ENCODE measurements at places on chromosomes 5 and 9.

DNA sequence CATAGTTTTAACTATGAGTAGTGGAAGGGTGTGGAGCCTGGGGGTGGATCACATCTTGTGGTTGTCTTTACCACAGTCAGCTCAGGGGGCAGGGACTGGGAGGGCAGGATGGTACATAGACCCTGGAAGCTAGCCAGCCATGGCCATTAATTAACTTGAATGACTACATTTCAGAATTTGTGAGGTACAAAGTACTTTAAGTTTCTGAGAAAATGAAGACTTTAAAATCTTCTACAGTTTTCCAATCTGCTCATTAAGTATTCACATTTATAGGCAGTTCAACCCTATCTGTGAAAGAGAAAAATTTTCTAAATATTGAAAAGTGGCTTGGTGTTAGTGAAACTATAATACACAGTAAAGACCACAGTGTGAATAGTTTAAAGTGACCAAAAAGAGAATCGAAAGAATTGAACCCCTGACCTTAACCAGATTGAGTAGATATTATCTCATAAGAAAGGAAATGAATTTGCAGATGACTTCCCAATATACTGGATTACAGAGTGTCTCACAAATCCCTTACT lies 234.2 kb upstream of the MEF2C start:
- no peak for DNase-seq

- DNase-seq, result no peak
These were observed 32.0 kb downstream of the TBCA start for GRCh38 chr5:77744116-77744515.

DNA sequence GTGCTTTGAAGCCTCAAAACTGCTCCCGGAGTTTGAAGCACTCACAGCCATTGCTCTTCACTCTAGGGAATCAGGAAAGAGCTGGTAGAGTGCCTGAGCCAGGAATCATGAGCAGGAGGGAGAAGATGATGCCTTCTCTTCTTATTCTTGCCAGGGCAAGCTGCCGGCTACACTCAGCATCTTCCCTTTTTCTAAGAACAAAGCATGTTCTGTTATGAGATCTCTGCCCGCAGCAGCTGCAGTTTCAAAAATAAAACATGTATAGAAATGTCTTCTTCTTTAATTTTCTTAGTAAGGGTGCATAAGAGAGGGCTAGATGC lies 57.9 kb upstream of the RICTOR start:
- DNase-seq, result no peak

- DNase-seq, result no peak
These were observed 26.5 kb downstream of the HMCN2 start for GRCh38 chr9:130292106-130292505.

DNA sequence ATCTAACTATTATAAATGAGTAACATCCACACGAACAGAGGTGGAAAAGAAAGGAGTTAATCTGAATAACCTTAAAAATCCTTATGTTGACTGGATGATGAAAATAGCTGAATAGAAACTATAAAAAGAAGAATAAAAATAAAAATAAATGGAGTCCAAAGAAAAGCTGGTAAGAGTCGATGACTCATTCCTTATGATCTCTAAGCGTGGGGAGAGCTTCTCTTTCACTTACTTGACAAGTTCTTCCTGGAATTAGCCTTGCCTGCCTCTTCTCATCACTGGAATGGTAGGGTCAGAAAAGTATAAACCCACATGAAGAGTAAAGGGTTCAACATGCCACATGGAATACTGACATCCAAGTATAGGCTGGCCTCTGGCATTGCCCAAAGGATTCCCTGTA lies 477.0 kb upstream of the RGMB start:
- no peak for DNase-seq

DNA sequence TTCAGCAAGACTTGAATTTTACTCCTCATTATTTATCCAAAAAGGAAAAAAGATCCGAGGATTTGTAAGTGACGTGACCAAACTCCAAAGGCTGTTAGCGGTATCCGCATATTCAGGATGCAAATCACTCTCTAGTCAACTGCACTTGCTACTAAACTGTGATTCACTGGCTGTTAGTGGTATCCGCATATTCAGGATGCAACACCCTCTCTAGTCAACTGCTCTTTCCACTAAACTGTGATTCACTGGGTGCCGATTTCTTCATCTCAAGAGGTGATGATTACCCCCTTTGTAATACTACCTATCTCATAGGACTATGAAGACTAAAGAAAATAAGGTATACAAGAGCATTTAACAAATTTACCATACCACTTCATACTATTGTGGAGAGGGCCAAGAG lies 5.7 kb downstream of the MAPKAP1 start:
- no peak for DNase-seq

DNA sequence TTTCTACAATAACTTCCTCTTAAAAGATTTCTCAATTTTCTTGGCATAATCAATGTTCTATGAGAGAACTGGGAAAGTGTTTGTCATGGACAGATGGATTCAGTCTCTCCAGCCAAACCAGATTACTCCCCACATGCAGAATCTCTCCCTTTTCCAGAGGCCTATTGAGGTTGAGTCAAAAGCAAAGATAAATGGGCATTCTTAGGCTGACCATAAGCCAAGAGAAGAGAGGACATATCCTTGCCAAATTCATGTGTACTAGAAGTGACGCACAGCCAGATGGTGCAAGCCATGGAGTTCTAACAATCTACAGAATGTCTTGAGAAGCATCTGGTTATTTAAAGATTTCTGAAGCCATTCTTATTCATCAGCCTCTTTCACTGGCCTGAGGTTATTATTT lies 2115.0 kb downstream of the MAT2B start:
- no peak for DNase-seq

DNA sequence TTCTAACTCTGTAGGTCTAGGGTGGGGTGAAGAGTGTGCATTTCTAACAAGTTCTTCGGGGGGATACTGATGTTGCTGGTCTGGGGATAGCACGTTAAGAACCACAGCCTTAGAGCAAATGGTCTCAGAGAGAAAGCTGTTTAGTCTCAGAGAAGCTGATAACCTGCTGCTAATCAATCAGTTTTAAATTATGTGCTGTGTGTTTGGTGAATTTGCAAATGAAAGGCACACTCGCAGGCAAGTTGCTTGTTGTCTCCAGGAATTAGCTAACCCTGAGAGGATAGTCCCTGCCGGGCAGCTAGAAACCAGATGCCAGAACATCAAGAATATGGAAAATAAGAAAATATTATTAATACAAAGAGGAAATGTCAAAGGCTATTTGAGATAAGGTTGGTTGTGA lies 79.2 kb downstream of the DMRT2 start:
- no peak for DNase-seq

DNA sequence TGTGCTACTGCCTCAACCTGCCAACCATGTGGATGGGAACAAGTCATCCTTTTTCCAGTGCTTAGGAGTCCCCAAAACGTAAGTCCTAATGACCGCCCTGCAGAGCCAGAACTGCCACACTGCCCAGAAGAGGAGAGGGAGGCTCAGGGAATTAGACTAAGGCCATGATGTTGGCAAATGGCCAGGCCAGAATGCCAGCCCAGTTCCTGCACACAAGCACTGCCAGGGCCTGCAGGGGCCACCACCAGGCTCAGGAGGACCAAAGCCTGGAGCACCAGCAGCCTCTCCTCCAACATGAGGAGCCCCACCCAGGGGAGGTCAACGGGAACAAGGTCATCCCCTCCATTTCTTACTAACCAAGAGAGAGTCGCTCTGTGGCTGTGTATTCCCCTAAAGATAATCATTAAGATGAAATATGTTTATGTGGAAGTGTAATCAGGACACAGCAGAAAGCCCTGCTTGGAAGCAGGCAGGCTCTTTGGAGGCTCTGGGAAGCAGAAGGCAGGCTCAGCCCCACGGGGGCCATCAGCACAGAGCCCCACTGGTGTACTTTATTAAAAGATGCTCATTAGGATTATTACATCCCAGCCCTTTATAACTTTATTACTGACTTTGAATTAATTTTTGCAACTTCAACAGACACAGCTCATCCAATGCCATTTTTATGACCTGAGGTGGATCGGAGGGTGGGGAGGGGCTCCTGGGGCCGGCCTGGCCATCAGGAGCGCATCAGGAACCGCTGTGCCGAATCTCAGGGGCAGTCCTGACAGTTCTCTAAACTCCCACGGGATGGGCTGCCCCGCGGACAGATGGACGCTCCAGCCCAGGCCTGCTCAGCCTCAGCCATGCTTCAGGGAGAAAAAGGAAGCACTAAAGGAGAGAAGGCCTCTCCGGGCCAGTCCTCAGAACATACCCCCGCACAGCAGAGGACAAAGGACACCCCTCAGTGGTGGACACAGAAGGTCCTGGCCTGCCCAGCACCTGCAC lies 127.0 kb downstream of the ADAMTS2 start:
- no peak for DNase-seq

GRCh38 chr9:137136261-137136880 lies 2.6 kb upstream of the GRIN1 start:
- DNase-seq, result no peak

- no peak for DNase-seq
These were observed 26.3 kb upstream of the SHOC1 start for GRCh38 chr9:111821006-111821528.
